Stimulated activated CD4-positive, alpha-beta T cell treated with anti-CD3 and anti-CD28 coated beads, Interleukin-4, amount 100 ng/mL, for 24 hours (primary cell): ENCODE measurements at places on chromosomes 13 and 19.

- DNase-seq = no peak
Observed at GRCh38 chr13:113775451-113776145, 16.6 kb downstream of the TMEM255B start.

GRCh38 chr19:55264531-55264930, 5.7 kb upstream of the PPP6R1 start:
- no peak for DNase-seq

DNA sequence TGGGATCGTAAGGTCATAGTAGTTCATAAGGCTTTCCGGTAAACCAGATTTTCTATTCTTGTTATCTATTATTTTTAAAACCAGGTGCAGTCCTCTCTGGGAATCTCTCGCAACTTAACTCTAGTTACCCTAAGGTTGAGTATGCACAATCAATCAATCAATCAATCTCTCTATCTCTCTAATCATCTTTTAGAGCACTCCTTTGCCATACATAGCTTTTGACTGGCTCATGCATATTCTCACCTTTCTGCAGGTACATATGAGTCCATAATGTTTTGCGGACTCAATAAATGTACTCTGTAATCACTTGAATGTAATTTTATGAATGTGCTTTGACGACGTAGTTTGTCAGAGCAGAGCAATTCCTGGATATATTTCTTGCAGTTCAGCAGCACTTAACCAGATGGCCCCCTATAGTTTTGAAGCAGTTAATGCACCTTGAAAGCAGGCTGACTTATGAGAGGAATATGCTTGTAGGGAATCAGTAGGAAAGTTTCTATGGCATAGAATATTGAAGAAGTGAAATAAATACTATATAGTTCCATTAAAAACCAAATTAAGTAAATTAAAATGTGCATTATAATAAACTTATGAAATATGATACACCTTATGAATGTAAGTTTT, 524.7 kb downstream of the GPC5 start:
- DNase-seq = no peak

DNA sequence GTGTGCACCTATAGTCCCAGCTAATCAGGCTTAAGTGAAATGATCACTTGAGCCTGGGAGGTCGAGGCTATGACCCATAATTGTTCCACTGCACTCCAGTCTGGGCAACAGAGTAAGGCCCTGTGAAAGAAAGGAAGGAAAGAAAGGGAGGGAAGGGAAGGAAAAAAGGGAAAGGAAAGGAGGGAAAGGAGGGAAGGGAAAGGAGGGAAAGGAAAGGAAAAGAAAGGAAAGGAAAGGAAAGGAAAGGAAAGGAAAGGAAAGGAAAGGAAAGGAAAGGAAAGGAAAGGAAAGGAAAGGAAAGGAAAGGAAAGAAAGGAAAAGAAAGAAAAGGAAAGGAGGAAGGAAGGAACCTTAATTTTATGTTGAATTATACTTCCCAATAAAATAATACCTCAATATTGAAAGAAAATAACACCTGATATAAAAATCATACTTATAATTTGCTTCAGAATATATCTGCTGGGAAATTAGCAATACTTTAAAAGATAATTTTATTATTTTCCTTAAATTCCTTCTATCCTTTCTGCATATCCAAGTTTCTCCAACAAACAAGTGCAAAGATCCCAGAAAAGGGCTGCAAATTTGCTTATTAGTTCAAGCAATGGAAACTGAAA, 177.3 kb downstream of the KLF12 start:
- DNase-seq = no peak

DNA sequence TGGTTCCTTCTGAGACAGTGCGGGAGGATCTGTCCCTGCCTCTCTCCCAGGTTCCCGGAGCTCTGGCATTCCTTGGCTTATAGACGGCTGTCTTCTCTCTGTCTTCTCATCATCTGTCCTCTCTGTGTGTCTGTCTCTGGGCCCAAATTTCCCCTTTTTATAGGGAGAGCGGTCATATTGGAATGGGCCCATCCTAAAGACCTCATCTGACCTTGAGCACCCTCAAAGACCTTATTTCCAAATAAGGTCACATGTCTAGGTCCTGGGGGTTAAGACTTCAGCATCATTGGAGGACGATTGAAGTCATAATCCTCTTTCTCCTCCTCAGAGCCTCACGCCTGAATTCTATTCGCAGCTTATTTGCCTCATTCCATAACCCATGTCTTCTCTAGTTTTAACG, 98.4 kb downstream of the RAB20 start:
- DNase-seq = no peak

GRCh38 chr19:32873247-32873959, 3.8 kb upstream of the SLC7A9 start:
- no peak for DNase-seq

GRCh38 chr19:13856497-13856896, 20.4 kb upstream of the NANOS3 start:
- DNase-seq = no peak
